ENCODE measurements at places on chromosomes 2 and 18.

DNA sequence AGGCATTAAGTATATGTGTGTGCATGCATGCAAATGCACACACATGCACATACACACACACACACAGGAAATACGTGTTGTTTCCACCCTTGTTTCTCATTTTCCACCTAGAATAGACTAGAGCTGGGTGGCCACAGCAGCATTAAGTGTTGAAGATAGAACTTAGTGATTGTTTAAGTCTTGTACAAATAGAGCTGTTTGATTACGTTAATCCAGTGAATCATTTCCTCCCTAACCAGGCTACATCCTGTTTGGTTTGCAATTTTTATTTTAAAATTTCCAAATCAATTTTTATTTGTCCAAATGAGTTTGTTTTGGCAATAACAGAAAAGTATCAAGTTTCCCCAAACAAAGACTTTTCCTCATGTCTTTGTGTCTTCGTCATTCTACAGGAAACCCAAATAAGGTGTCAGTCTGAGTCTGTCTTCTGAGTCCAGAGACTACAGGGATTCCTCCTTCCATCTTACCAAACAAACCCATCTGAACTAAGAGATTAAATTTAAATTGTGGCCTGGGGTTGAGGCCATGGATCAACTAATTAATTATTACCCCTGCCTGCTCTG lies 74.6 kb upstream of the GALNT5 start:
- no peak for DNase-seq

- no peak for DNase-seq
These were observed 130.8 kb upstream of the ID2 start for GRCh38 chr2:8550937-8551621.

GRCh38 chr2:232374356-232374755 lies 4.2 kb upstream of the ALPP start:
- DNase-seq, result no peak

GRCh38 chr2:221555494-221555846 lies 16.6 kb downstream of the EPHA4 start:
- no peak for DNase-seq

- DNase-seq, result no peak
These were observed 24.6 kb upstream of the TXNDC2 start for GRCh38 chr18:9861157-9861556.

- no peak for DNase-seq
These were observed 12.1 kb downstream of the CCT4 start for GRCh38 chr2:61876400-61876799.

DNA sequence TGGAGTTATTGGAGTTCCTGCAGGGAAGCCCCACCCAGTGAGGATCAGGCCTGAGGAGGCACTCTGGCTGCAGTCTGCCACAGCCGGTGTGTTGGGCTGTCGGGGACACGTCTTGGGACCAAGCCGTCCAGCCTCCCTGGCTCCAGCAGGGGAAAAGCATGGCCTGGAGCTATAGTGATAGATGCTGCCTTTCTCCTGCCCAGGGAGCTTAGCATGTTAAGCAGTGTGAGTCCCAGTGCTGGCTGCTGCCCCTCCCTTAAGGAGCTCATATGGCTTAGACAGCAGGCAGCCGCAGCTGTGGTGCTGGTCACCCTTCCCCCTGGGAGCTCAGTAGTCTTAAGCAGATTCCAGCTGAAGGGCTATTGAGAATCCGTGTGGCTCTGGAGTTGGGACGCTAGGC lies 78.9 kb downstream of the CERS6 start:
- no peak for DNase-seq

DNA sequence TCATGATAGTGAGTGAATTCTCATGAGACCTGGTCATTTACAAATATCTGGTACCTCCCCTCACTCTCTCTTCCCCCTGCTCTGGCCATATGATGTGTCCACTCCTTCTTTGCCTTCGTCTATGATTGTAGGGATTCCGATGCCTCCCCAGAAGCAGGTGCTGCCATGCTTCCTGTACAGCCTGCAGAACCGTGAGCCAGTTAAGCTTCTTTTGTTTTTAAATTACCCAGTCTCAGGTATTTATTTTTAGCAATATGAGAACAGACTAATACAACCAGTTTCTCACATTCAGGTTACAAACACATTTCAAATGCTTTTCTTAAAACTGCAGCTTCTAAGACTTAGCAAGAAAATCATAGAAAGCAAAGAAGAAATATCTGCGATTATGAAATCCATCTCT lies 321.2 kb upstream of the CDH7 start:
- DNase-seq, result no peak

GRCh38 chr2:53786352-53786704 lies 425 bp downstream of the ASB3 start:
- DNase-seq, result no peak

DNA sequence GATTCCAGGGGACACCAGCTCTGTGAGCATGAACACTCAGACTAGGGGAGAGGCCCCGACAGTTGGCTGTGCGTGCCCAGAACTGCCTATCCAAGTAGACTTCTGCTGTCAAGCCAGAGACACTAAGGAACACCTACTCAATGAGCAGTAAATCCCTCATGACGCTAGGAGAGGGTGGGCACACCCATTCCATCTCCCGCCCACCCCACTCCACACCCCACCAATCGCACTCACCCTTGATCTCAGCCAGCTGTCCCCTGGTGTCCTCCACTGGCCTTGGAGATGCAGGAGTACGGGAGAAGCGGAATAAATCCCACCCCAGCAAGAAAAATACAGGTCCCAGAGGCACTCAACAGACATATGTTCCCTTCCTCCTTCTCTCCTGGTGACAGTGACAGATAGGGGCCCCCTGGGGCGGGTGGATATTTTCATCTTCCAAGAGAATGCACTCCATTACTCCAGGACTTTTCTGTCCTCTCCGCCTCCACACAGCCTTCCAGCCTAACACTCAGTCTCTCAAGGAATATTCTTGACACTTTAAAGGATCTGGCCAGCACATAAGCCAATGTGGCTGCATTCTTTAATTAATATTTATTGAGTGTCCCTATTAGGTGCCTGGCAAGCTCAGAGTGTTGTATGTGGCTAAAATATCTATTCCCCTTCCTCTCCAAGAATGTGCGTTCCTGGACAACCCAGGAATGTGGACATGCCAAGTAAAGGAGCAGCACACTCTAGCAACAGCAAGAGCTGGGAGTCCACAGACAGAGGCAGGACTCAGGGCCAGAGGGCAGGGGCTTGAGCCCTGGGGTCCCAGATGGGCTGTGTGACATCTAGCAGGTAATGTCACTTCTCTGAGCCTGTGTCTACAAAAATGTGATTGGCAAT lies 13.1 kb upstream of the SMAD7 start:
- no peak for DNase-seq

All from stimulated activated CD4-positive, alpha-beta T cell treated with anti-CD3 and anti-CD28 coated beads, Interleukin-1b, Interleukin-23, amount 100 ng/mL, for 24 hours (primary cell).